Right lobe of liver (tissue), 6 donors: ENCODE measurements at places on chromosomes 5 and 9. TPM values are rescaled to one million over a fixed set of nuclear protein-coding genes. Genes with fewer than 3 reads are reported as not detected.

The KCNV2 gene
- total RNA-seq, result not detected

The IL3 gene
- total RNA-seq, result not detected

DNA sequence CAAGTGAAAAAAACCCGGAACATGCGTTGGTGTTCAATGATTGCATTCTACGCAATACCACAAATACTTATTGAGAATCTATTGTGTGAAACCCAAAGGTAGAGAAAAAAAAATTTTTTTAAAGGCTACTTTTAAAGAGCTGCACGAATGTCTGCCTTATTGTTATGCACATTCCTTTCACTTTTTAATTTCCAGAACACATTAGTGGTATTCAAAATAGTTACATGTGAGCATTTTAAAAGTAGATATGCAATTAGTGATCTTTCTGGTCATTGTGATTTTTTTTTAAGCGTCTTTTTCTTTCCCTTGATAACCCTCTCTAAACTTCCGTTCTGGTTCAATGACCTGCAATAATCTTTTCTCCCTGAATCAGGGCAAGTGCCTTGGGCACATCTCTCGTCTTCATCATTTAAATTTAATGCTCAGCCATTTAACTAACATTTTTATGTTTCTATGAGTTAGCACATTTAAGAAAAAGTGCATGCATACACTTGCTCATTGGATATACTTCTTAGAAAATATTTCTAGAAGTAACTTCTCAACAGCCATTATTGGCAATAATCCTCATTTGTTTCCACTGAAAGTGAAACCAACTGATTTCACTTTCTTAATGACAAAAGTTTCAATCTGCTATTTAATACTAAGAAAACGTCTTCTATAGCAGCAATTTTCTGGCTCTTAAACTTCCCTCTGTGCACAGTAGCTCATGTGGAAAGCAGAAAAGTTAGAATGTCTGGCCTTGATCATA is 80.3 kb downstream of the CDH6 start:
- H3K4me3 ChIP-seq, result no peak overlapping the region
- no peaks in the 10 kb centered on the region for H3K36me3 ChIP-seq
- no peak overlapping the region for H3K27ac ChIP-seq
- H3K4me1 ChIP-seq, result no peaks in the 10 kb centered on the region

- DNase-seq, result no peak
- no peak overlapping the region for H3K4me3 ChIP-seq
- no peaks in the 10 kb centered on the region for H3K36me3 ChIP-seq
- no peaks in the 10 kb centered on the region for H3K27me3 ChIP-seq
Measured at GRCh38 chr9:79644601-79645000, 72.8 kb downstream of the TLE4 start.

The SOX30 gene
- not detected for total RNA-seq

The CACNA1B gene
- total RNA-seq, result not detected

- no peaks in the 10 kb centered on the region for H3K4me1 ChIP-seq
- H3K36me3 ChIP-seq, result no peaks in the 10 kb centered on the region
- H3K4me3 ChIP-seq, result no peak overlapping the region
- H3K27me3 ChIP-seq, result no peaks in the 10 kb centered on the region
- no peak for DNase-seq
- H3K27ac ChIP-seq, result no peak overlapping the region
Measured at GRCh38 chr5:136526021-136526420, 160.7 kb upstream of the TRPC7 start.

GRCh38 chr5:133468596-133468995 is 143.7 kb downstream of the FSTL4 start:
- H3K27ac ChIP-seq, result no peak overlapping the region
- no peak for DNase-seq
- no peaks in the 10 kb centered on the region for H3K27me3 ChIP-seq

DNA sequence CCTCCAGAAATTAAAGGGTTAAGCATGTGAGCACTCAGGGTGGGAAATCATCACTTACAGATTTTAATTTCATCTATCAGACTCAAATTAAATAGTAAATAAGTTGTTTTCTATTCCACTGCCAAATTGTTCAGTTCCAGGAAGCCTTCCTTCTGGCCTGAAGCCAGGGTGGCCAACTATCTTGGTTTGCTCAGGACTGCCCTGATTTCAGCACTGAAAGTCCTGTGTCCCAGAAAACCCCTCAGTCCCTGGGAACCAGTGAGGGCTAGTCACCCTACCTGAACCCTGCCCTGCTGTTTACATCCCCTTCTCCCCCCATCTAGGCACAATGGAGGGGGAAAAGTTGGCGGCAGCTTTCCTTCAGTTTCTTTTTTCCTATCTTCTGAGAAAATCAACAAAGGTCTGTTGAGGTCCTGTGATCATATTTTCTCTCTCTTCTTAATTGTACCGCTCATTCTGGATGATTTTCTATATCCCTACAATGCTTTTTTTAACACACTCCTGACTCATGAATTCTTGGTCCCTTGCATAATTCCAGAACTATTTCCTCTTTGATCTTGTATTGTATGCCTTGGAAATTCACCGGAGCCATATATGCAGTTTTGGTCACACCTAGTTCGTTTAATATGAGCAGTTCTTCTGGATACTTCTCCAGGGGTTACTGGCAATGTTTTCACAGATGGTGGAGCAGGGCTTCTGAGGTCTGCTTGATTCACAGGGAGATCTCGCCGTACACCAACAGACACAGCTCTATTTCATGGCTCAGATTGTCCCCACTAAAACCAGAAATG is 103.8 kb downstream of the MAP1B start:
- H3K4me3 ChIP-seq, result no peak overlapping the region
- H3K36me3 ChIP-seq, result no peaks in the 10 kb centered on the region
- H3K27me3 ChIP-seq, result no peaks in the 10 kb centered on the region
- H3K4me1 ChIP-seq, result no peaks in the 10 kb centered on the region
- DNase-seq, result no peak

The JAKMIP2 gene
- total RNA-seq, result 0.37 TPM

DNA sequence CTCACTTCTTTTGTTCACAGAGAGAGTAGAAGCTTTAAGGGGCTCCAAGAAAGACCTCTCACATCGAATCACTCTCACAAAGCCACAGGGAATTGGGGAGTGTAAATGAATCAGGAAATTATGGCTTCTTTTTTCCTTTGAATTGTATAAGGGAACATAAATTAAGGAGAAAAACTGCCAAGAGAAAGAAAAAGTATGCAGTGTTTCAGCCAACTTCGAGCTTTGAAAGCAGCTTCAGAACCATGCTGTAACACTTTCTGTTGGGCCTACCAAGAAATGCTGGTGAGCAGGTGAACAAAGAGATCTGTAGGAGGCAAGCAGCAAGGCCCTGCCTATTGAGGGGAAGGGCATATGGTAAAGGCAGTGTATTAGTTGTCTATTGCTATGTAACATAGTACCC is 33.4 kb upstream of the CTNNA1 start:
- DNase-seq, result no peak
- H3K4me3 ChIP-seq, result no peak overlapping the region
- H3K27me3 ChIP-seq, result no peaks in the 10 kb centered on the region
- no peaks in the 10 kb centered on the region for H3K36me3 ChIP-seq
- no peak overlapping the region for H3K27ac ChIP-seq

The ST6GALNAC6 gene
- total RNA-seq, result 36.0 TPM

GRCh38 chr5:147956842-147957223 is 50.5 kb upstream of the C5orf46 start:
- H3K36me3 ChIP-seq, result no peaks in the 10 kb centered on the region
- H3K4me1 ChIP-seq, result no peaks in the 10 kb centered on the region
- no peak for DNase-seq
- no peaks in the 10 kb centered on the region for H3K27me3 ChIP-seq
- H3K4me3 ChIP-seq, result no peak overlapping the region
